ENCODE measurements at places on chromosomes 6 and 20. TPM values are rescaled to one million over a fixed set of nuclear protein-coding genes. Genes with fewer than 3 reads are reported as not detected.

SCRT2 gene
- not detected for polyA plus RNA-seq

MCHR2 gene
- not detected for polyA plus RNA-seq

NPBWR2 gene
- not detected for polyA plus RNA-seq

PHACTR3 gene
- polyA plus RNA-seq: 0.19 TPM

DNA sequence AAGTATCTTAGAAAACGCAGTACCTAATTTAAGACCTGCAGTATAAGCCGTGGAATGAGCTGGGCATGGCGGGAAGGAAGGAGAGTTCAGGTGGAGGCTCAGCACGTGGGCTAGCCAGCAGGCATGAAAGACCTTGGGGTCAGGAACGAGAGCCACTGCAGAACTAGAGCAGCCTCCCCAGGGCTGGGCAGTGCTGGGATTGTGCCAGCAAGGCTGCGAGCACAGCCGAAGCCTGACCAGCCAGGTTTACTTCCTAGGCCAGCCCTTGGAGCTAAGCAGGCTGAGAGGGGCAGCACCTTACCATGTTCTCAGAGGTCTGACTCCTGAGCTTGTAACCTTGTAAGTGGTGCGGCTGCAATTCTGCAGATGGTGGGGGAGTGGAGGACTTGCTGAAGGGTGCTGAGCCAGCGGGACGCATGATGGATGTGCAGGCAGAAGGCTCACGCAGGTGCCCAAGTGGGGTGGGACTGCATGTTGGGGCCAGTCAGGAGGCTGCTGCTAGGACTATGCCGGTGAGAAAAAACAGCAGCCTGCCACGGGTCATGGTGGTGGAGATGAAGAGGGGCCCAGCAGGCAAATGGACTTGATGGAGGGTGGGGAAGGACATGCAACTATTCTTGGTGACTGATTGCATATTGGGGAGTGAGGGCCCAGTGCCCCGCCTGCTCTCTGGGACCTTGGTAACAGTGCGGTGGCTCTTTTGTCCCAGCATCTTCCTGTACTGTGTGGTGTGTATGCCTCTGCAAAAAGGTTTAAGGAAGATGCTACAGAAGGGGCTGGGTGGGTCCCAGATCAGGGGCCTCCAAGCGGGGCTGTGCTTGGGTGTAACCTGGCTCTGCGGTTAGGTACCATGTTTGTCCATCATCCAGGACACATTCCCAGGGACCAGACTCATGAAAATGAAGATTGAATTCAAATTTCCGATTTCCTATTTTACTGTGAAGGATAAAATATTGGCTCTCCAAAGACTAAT lies 37.6 kb upstream of the IRF4 start:
- no peak for DNase-seq

- no peak for DNase-seq
These were observed 123.3 kb upstream of the ATXN1 start for GRCh38 chr6:16884526-16884925.

DNA sequence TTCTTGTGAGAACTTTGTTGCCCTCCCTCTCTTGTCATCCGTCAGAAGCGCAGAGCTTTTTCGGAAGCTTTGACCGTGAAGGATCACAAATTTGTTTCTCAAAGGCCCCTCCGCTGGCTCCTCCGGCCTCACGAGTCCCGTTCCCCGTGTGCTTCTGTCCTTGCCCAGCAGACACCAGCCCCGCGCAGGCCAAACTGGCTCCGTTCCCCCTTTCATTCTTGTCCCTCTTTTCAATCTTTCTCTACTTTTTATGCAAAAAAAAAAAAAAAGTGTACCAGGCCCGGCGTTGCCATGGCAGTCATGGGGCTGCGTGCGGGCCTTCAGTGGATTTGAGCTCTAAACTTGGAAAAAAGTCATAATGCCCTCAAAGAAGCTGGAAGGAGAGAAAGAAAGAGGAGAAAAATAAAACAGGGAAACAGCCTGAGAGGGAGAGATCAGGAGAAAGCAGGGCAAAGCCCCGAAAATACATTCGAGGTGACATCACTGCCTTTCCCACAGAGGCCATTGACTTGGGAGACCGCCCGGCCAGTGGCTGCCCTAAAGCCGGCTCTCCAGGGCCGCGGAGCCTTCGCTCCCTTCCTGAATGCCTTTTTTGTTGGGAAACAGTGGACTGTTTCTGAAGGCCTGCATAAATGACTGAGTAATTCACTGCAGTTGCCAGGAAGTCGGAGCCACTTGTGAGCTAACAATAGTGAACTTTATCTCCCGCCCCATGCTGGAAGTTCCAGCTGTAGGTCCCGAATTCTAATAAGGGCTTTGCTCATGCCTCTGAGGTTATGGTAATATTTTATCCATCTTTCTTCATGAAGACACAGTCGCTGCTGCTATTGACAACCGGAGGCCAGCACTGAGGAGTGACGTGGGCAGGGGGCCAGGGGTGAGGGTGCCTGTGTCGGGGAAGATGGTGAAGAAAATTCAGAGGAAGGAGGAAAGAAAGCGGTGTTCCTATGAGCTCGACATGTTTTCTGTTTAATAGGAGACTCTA lies 670.9 kb downstream of the QKI start:
- DNase-seq: peak; percentile 91

DNA sequence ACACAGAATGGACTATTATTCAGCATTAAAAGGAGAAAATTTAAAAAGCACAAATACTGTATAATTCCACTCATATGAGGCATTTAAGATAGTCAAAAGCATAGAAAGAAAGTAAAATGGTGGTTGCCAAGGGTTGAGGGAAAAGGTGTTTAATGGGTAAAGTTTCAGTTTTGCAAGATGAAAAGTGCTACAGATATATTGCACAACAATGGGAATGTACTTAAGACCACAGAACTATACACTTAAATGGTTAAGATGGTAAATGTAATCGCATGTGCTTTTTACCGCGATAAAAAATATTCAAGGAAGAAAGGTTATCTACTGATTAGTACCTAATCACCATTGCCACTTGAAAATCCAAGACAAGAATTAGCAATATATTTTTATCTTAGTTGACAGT lies 71.8 kb upstream of the NOX3 start:
- no peak for DNase-seq

DNA sequence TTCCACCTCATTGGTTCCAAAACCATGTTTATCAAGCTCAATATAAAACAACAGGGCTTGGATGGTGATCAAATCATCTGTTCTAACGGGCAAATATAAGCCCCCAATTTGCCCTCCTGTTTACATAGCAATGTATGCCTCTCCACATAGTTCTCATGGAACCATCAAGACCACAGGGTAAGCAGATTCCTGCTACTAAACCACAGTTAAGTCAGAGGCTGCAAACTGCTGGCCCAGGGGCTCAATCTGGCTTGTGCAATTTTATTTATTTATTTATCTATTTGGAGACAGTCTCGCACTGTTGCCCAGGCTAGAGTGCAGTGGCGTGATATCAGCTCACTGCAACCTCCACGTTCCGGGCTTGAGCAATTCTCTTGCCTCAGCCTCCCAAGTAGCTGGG lies 18.9 kb upstream of the MTHFD1L start:
- no peak for DNase-seq

DNA sequence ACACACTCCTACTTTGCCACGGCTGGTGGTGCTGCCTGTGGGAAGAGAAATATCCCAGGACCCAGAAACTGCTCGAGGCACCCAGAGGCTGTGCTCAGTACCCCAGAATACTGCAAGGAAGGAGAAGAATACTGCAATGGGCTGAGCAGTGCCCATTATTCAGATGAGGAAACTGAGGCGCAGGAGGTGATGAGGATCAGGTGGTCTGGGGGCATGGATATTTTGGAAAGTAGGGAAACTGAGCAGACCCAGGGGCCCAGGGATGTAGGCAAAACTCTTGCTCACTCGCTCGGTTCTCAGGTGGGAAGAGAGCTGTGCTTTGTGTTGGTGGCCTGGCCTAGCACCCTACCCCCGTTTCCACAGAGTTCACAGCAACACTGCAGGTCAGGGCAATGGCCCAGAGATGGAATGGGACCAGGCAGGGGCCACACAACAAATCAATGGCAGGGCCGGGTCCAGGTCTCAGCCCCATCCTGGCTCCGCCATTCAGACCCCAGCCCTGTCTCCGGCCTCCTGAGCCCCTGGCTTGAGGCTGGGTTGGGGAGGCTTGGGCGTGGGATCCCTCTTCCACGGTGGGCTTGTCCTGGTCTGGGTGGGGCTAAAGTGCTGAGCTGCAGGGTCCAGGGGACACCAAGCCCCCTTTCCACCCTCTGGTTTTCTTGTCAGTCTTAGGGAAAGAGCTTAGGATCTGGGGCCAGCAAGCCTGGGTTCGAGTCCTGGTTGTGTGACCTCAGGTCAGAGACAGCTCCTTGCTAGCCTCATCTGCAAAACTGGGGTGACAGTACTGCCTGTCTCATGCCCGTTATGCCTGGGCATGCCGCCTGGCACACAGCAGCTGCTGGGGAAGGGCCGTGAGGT lies 33.9 kb downstream of the SUN5 start:
- DNase-seq: no peak

DNA sequence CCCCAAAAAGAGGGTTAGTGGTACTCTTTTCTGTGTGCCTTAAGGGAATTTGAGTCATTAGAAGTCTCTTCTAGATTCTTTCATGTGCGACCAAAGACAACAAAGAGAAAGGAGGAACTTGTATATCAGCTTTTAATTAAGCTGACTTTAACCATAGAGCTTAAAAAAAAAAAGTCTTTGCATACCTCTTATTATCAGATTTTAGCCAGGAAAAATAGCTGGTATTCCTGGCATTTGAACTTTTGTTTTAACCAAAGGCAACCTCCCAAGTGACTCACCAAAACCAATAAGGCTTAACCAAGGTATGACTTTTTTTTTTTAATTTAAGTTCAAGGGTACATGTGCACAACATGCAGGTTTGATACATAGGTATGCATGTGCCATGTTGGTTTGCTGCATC lies 375.0 kb downstream of the CDC5L start:
- no peak for DNase-seq

- DNase-seq: no peak
These were observed 28.4 kb upstream of the GCLC start for GRCh38 chr6:53573299-53573698.

DNA sequence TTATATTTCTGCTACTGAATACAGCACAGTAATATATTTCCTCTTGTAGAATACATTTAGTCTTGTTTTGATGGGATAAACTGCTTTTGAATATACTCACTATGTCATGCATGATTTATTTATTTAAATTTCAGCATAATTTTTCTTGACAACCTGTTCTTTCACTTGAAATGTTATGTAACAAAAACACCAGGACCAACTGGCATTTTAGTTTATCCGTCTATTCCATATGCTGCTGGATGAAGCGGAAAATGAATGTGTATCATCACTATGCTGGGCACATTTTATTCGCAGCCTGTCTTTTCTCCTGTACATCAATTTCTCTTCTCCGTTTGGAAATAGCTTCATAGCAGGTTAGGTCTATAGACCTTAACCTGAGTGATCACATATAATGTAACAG lies 206.8 kb upstream of the PLCB4 start:
- DNase-seq: no peak

DNA sequence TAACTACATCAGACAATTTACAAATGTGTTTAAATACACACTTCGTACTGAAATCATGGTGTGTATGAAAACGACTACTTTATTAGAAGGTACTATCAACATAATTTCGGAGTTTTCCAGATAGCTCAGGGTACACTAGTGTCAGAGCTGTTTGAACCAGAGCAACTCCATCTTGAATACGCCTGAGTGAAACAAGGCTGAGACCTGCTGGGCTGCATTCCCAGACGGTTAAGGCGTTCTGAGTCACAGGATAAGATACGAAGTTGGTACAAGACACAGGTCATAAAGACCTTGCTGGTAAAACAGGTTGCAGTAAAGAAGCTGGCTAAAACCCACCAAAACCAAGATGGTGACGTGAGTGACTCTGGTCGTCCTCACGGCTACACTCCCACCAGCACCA lies 167.6 kb downstream of the THBS2 start:
- no peak for DNase-seq

DNA sequence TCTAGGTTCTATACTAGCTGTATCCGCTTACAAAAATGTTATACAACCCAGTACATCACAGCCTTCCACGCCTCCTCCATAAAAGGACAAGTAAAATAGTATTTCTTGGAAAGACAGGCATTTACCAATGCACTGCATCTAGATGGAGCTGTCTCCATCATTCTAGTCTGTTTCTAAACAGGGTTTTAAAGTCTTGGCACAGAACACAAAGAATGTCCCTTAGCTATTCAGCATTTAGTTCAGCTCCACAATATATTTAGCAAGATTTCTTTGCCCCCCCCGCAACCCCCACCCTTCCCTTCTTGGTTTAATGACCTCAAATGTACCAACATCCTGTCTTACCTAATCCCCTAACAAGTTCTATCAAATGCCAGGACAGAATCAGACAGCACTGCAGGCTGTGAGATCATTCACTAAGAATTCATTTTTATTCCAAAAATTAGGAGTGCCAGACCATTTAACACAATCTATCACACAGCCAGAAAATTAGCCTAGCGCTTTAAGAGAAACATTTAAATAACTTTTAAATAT lies 198.6 kb downstream of the BACH2 start:
- DNase-seq: no peak

DNA sequence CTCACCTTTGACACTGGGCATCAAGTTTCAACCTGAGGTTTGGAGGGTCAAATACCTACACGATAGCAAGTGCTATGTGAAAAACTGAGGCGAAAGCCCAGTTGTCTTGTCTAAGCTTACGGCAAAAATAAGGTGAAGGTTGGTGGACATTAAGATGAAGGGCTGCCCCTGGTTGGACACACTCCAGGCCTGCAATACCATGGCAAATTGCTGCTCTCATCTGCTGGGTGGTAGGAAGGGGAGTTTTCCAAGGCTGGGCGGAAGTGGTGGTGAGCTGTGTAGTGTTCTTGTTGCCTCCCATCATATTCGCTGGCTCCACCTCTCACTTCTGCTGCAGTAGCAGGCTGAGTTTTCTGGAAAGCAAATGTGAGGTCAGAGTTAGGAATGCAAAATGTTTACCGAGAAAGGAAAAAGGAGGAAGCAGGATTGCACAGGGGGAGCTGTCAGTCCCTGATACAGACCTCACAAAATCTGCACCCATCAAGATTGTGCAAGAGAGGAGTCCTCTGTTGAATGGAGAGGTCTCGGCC lies 33.7 kb downstream of the SCP2D1 start:
- DNase-seq: no peak

DNA sequence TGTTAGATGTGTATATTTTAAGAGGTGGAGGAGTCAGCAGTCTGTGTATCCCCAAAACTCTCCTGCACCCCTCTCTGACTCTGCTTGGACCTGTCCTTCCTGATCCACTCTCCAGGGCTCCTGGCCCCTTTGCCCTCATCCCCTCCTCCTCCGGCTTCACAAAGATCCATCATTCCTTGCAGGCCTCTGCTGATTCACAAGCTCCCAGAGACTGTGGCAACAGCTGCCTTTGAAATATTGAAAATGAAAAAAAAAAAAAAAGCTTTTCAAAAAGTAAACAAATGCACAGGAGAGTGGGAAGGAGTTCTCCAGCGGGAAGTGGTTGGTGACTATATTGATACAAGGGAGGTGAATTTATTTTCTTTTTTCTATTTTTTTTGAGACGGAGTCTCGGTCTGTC lies 330.2 kb upstream of the SULF2 start:
- no peak for DNase-seq

DNA sequence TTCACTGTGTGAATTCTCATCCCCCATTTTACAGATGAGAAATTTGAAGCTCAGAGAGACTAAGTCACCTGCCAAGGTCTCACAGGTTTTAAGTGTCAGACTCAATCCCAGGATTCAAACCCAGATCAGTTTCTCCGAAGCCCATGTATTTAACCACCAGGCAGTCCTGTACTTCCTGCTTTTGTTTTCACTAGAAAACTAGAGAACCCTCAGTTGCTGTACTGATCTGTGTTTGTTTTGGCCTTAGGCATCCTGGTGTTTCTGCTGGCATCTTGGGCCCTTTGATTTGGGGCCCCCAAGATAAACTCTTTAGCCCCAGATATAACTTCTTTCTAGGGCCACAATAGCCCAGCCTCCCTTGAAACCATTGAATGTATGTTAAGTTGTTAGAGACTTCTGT lies 36.5 kb downstream of the PPP1R16B start:
- no peak for DNase-seq

GRCh38 chr20:38471987-38472512 lies 593 bp upstream of the RALGAPB start:
- DNase-seq: no peak

Measured in heart left ventricle (tissue), 16 donors.